Heart left ventricle (tissue), 16 donors: ENCODE measurements at places on chromosomes 1 and 21. TPM values are rescaled to one million over a fixed set of nuclear protein-coding genes. Genes with fewer than 3 reads are reported as not detected.

DNA sequence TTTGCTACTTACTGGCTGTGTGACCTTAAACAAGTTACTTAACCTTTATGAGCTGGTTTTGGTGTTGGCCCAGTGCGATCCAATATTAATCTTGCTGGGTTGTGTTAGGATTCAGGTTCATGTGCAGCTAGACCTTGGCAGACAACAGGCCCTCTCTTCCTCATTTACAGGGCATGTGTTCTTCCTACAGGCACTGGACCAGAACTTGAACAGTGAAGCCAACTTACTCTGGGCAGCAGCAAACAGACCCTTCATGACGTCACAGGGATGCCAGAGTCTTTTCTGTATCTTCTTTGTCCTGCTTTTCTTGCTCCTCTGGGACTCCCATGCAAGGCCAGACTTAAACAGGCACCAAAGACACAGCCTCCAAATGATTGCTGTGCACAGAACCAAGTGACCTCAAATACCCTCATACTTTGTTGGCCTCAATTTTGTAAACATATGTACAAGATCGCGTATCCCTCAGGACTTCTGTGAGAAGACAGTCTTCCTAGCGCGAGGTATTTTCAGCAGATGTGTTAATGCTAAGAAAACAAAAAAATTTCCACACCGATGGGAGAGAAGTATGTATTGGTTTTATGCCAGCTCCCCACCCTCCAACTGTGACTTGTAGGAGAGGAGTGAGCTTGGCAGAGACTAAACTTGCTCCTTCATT, 73.7 kb downstream of the URB2 start:
- DNase-seq = no peak
- no peaks in the 10 kb centered on the region for H3K36me3 ChIP-seq
- H3K27ac ChIP-seq = no peak overlapping the region
- H3K4me1 ChIP-seq = peaks cover 10% of the 10 kb centered on the region

GRCh38 chr1:214515544-214516433, 35.6 kb downstream of the PTPN14 start:
- H3K27me3 ChIP-seq = no peaks in the 10 kb centered on the region
- H3K4me1 ChIP-seq = peaks cover 20% of the 10 kb centered on the region
- DNase-seq = no peak

- H3K4me3 ChIP-seq = no peak overlapping the region
- H3K4me1 ChIP-seq = no peaks in the 10 kb centered on the region
- no peak overlapping the region for H3K27ac ChIP-seq
- no peaks in the 10 kb centered on the region for H3K27me3 ChIP-seq
- DNase-seq = no peak
These were observed 49.1 kb upstream of the CTPS1 start for GRCh38 chr1:40930174-40930964.

GRCh38 chr1:39640861-39641260, 1.4 kb upstream of the HEYL start:
- H3K4me1 ChIP-seq = peaks cover 25% of the 10 kb centered on the region
- no peaks in the 10 kb centered on the region for H3K36me3 ChIP-seq

- H3K4me3 ChIP-seq = no peak overlapping the region
- no peak for DNase-seq
- no peak overlapping the region for H3K27ac ChIP-seq
- H3K36me3 ChIP-seq = no peaks in the 10 kb centered on the region
These were observed 51.4 kb upstream of the GJA8 start for GRCh38 chr1:147851149-147851548.

- no peaks in the 10 kb centered on the region for H3K4me1 ChIP-seq
- no peak for DNase-seq
- no peak overlapping the region for H3K4me3 ChIP-seq
- H3K27ac ChIP-seq = no peak overlapping the region
These were observed 305.2 kb upstream of the FMN2 start for GRCh38 chr1:239786464-239786863.

Gene TSHB
- total RNA-seq = not detected

Gene FAM76A
- 16.5 TPM for total RNA-seq

Gene KCNE2
- not detected for total RNA-seq

Gene ATP6V1G3
- not detected for total RNA-seq
